T-helper 2 cell (primary cell): ENCODE measurements at places on chromosomes 2 and 18.

GRCh38 chr2:165902934-165903333 lies 50.6 kb downstream of the TTC21B start:
- DNase-seq = no peak

- DNase-seq = no peak
Measured at GRCh38 chr2:15111718-15112117, 449.4 kb downstream of the NBAS start.

GRCh38 chr18:13447621-13448334 lies 229.2 kb downstream of the LDLRAD4 start:
- no peak for DNase-seq

- no peak for DNase-seq
Measured at GRCh38 chr2:100222844-100223243, 80.5 kb upstream of the AFF3 start.

GRCh38 chr2:71944806-71945602 lies 202.7 kb downstream of the CYP26B1 start:
- no peak for DNase-seq
